T-helper 22 cell (primary cell): ENCODE measurements at places on chromosomes 5 and 9.

GRCh38 chr5:34977934-34978613, 48.7 kb downstream of the DNAJC21 start:
- DNase-seq = no peak

DNA sequence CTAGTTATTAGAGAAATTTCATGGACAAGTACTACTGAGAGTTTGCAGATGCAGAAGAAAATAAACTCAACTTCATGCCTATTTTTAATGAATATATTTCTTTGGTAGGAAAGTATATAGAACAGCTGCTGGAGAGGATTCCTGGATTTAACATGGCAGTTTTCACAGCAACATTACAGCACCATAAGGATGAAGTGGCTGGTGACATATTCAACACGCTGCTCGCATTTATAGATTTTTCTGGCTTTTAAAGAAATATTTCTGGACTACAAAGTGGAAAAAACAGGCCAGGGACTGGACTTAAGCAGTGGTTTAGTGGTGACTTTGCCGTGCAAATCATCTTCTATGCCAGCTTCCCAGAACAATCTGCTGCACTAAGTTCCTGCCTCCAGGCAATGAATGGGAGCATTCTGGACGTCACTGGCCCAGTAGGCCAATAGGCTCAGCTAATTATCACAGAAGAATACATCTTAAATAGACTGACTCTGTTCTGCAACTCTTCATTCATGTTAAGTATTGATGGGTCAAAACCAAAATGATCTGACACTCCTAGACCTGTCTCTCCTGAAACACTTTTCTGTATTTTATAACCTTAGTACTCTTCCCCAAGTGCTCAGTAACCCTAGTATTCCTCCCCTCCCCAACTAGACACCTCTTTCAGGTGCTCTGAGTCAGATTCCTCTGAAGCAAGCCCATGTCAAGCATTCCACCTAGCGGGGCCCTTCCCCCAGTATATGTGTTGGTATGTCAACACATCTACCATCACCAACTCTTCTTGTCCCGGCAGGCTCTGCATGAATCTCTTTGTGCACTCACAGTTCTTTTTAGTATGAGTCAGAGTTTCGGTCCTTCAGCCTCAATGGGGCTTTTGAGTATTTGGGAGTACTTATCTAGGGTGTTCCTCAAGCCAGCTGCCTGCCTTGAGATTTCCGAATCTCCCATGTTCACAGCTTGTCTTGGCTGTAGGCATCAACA, 625.5 kb downstream of the CHSY3 start:
- DNase-seq = no peak

GRCh38 chr9:113474360-113475028, 11.0 kb downstream of the RGS3 start:
- no peak for DNase-seq

GRCh38 chr5:171570244-171570825, 150.9 kb downstream of the FGF18 start:
- DNase-seq = no peak

DNA sequence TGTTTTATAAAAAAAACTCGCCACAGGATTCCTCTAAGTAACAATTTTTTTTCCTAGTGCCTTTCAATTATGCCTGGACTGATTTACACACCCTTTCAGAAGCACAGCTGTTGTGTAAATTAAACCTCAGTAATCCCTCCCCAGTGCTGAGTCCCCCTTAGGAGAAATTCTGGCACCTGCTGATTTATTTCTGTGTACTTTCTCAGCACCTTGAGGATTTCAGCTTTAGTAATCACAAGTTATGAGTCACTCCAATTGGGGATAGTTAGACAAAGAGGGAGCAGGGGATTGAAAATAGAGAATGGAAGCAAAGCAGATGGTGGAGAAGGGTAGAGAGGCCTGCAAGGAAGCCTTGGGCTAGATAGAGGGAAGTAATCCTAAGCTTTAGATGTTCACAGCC, 171.7 kb downstream of the TTLL11 start:
- DNase-seq = no peak

GRCh38 chr9:129757045-129757444, 4.2 kb upstream of the PTGES start:
- no peak for DNase-seq

DNA sequence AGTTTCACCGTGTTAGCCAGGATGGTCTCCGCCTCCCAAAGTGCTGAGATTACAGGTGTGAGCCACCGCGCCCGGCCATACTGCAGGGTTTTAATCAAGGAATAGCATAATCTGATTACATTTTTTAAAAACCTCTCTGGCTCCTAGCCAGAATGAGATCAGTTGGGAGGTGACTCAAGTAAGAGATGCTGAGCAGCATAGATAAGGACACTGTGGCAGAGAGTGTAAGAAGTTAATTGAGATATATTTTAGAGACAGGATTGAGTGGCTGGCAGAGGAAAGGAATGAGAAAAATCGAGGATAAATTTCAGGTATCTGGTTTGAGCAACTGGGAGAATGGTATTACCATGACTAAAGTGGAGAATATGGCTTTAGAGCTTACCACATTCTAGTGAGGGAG, 7.3 kb upstream of the RIGI start:
- DNase-seq = no peak

DNA sequence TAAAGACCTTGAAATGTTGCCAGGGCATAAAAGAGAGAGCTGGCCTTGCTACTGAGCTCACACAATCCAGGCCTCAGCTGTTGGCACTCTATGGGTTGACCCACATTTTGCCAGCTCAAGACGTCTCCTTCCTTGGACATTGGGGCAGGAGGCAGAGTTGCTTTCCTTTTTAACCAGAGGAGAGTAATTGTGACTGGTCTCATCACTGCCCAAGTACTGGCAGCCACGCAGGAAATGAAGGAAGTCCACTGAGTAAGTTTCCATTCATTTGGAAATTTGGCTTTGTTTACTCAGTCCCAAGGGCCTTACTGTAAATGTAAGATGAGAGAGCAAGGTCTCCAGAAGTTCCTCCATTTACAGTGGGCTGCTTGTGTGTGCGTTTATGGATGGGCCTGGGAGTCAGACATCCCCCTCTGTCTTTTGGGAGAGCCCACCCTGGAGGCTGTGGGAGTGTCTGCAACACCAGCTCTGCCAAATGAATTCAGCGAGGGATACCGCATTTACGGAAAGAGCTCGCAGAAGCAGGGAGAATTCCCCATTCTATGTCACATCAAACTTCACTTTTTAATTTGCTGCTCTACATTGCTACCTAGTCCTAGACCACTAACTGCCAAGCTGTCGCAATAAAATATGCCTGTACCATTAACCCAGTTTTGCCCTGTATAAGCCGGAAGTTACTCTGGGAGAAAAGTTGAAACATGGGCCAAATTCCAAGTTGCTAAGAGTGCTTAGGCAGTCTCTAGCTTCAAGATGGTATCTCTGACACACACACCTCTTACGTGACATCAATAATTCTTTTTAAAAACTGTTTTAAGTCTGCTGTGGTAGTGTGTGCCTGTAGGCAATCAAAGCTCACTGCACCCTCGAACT, 24.5 kb upstream of the PDZD2 start:
- DNase-seq = no peak

DNA sequence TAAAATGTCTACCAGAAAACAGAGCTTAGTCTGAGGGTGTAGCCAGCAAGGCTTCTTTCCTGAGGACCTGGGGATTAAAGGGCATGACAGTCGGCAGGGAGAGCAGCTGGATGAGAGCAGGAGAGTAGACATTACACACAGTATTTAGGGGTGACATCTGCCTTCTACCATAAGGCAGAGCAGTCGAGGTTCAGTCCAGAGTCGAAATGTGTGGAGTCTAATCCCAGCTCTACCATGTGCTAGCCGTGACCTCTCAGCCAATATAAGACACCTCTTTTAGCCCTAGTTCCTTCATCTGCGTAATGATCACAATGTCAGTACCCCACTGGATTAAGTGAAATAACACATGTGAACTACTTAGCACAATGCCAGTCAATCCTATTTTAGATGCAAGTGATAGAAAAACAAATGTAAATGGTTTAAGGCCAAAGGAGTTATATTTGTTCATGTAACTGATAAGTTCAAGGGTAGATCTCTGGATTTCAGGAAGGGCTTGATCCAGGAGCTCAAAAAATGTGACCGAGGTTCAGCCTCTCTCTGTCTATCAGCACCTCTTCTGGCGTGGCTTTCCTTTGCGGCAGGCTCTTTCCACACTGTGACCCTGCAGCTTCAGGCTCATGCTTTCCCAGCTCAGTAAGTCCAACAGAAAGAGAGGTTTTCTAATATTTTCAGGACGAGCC, 16.2 kb upstream of the CPLX2 start:
- DNase-seq = no peak

GRCh38 chr5:36739751-36740221, 133.4 kb downstream of the SLC1A3 start:
- peak; percentile 9 for DNase-seq

DNA sequence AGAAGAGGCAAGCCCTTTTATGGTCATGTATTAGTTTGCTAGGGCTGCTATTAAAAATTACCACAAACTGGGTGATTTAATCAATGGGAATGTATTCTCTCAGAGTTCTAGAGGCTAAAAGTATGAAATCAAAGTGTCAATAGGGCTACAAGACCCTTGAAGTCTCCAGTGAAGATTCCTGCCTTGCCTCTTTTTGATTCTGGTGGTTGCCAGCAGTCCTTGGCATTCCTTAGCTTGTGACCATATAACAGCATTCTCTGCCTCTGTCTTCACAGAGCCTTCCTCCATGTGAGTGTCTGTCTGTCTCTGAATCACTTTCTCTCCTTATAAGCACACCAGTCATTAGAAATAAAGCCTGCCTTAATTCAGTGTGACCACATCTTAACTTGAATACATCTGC, 282.7 kb downstream of the KCNN2 start:
- DNase-seq = no peak

DNA sequence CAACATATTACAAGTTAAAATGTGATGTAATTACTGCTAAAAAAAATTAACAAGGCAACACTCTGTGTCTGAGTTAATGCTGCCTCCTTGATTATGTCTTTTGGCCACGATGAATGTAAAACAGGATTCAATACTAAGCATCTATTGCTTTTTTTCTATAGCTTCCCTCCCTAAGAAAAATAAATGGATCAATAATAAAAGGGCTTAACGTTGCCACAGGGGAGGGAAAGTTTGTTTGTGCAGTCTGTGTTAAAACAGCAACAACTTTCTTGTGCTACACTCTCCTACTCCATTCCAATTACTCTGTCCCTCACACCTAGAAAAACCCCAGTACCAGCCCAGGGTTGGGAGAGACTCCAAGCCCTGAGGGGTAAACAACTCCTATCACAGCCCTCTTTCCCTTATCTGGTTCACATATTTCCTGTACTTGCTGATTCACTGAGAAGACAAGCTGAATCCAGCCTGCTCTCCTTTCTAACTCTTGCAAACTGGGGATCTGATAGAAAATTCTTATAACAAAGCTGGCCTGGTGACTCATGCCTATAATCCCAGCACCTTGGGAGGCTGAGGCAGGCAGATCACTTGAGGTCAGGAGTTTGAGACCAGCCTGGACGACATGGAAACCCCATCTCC, 44.8 kb downstream of the PTPN3 start:
- DNase-seq = no peak

GRCh38 chr9:70571258-70571657, 156.8 kb upstream of the KLF9 start:
- no peak for DNase-seq

GRCh38 chr5:66367814-66368541, 223.9 kb downstream of the SREK1 start:
- DNase-seq = no peak

GRCh38 chr5:179120951-179121666, 60.9 kb downstream of the ZNF354C start:
- no peak for DNase-seq

DNA sequence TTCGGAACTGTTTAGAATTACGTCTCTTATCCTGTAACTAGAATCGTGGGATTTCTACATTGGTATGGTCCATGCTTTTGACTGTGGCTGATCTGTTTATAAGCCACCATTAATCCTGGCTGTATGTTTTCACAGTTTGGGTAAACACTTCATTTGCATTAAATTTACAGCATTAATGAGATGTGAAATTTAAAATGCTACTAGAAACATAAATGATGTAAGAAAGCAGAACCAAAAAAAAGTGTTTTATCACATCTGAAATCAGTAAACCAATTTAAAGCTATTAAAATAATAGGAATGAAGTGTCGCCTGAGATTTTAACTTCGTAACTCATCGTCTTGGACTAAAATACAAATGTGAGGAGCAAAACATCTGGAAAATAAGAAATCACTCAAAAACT, 201.7 kb downstream of the NFIB start:
- no peak for DNase-seq

- no peak for DNase-seq
Measured at GRCh38 chr5:150077060-150077459, 9.3 kb downstream of the CSF1R start.

DNA sequence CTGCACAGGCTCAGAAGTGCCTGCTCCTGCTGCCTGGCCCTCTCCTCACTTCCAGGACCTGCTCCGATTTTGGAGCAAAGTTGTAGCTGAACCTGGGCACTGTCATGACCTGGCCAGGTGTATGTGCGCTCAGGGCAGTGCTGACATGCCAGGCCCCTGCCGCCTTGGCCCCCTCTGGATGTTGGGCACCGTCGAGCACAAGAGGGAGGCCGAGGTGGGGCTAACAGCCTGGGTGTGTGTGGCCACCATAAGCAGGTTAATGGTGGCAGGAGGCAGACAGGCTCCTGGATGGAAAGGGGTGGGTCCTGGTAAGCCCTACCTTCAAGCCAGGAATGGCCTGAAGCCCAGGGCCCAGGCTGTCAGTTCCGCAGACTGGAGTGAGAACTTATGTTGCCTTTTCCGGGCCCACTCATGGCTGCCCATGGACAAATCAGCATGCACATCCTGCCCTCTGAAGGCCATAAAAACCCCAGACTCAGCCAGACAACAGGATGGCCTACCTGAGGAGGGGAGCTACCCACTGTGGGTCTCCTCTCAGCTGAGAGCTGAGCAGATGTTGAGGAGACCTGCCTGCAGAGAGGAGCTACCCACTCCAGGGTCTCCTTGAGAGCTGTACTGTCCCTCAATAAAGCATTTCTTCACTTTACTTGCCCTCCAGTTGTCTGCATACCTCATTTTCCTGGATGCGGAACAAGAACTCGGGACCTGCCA, 66.2 kb downstream of the NACC2 start:
- DNase-seq = no peak

DNA sequence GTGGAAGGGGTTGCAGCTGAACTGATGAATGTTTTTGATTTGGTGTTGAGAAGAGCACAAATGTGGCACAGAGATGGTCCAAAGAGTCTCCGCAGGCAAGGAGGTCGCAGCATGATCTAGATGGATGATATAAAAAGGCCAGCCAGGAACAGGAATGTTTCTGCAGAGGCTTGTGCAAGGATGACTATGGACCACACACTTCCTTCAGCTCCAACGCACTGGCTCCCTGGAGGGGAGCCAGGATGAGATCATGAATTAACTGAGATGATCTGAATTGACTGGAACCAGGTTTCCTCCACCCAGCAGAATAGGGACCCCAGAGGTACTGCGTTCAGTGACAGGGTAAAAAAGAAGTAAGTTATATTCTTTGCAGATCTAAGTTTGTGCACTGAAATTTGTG, 89.0 kb downstream of the ARSB start:
- DNase-seq = no peak

DNA sequence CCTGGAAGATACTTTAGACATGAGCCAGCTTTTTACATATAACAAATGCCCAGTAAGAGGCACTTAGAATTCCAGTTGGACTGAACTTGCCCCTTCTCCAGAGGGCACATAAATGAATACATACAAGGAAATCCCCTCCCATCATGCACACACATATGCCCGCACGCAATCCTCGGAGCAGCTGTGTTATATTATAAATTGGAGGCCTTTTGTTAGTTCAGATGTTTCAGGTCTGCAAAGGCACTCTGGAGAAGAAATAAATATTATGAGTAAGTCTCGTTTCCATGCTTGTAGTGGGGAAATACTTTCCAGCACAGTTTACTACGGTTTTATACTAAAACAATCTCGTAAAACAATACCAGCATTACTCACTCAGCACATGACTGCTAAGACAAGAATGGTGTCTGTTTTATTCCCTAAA, 17.6 kb upstream of the MUSK start:
- no peak for DNase-seq
